ENCODE measurements at places on chromosomes 12 and 14. TPM values are rescaled to one million over a fixed set of nuclear protein-coding genes. Genes with fewer than 3 reads are reported as not detected.

GRCh38 chr12:48954841-48955501 is 2.3 kb downstream of the ARF3 start:
- DNase-seq, result no peak

SAV1 gene
- 31.4 TPM for total RNA-seq

- no peak for DNase-seq
These were observed 160.4 kb downstream of the TBX5 start for GRCh38 chr12:114245555-114245954.

MYF6 gene
- total RNA-seq, result not detected

DNA sequence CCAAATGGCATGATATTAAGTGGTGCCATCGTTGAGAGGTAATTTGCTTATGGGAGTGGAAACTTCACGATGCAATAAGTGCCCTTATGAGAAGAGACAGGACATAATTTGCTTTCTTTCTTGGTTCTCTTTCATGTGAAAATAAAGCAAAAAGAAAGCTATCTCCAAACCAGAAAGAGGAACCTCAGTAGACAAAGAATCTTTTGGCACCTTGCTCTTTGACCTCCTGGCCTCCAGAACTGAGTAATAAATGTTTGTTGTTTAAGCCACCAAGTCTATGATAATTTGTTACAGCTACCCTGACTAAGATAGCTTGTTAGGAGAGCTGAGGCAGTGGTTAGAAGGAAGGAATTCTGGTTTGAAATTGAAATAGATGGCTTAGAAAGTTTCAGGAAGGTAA is 39.6 kb downstream of the CCER1 start:
- DNase-seq, result no peak

ADCY4 gene
- total RNA-seq, result 50.7 TPM

DNA sequence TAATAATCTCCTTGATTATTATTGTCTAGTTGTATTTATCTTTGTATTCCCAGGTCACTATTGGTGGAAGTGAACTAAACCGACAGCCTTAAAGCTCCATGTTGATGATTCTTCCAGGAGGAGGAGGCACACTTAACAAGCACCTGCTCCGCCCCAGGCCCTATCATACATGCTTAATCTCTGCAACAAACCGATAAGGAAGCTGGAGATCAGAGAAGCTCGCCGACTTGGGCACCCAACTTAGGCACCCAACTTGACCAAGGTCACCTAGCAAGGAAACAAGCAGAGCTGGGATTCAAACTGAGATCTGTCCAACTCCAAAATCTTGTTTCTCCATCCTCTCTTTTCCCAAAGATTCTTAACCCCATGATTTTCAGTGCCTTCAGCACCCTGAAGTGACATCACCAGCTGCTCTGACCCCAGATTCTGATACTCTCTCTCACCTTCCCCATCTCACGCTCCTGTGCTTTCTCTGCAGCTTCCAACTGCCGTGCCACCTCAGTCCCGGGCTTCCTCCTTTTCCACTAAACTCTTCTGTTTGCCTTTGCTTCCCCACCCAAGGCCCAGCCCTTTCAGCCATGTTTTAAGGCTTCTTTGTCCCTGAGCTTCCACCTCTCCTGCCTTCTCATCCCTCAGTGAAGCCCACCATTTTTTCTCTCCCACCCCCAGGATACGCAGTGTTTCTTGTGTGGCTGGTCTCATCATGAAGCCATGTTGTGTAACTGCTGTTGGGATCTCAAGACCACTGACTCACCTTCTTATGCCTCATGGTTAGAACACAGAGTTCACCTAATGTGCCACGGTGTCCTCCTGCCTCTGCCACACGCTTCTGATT is 6.6 kb upstream of the KRT18 start:
- no peak for DNase-seq
